ENCODE measurements at places on chromosomes 11 and 22.

DNA sequence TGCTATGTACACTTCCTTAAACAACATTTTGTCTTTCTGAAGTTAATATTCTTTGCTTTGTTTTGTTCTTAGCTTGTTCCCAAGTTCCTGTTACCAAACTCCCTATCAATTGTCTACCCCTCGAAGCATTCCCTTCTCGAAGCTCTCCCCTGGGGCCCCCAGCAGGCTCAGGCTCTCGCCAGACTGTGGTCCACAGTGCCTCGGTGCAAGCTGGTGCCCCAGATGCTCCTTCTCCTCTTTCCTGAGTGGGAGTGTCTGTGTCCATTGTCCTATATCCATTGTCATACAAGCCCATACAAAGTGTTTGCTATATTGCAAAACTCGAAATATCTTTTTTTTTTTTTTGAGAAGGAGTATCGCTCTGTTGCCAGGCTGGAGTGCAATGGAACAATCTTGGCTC lies 51.7 kb upstream of the RTL6 start:
- DNase-seq, result no peak

GRCh38 chr22:28981818-28982499 lies 79.7 kb downstream of the C22orf31 start:
- no peak for DNase-seq

GRCh38 chr11:120212926-120213325 lies 2.1 kb downstream of the OAF start:
- DNase-seq, result no peak

- DNase-seq, result no peak
These were observed 49.6 kb upstream of the ME3 start for GRCh38 chr11:86722006-86722405.

- no peak for DNase-seq
These were observed 19.8 kb downstream of the FAM118A start for GRCh38 chr22:45329530-45329936.

DNA sequence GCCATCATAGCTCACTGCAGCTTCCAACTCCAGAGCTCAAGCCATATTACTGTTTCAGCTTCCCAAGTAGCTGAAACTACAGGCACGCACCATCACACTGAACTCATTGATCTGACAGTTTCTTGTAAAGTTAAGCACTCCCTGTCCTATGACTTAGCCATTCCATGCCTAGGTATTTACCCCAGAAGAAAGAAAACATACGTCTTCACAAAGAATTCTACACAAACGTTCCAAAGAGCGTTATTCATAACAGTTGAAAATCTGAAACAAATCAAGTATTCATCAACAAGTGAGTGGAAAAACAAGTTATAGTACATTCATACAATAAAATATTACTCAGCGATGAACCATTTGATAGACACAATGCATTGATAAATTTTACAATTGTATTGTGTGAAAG lies 7.8 kb upstream of the NLRP10 start:
- no peak for DNase-seq

DNA sequence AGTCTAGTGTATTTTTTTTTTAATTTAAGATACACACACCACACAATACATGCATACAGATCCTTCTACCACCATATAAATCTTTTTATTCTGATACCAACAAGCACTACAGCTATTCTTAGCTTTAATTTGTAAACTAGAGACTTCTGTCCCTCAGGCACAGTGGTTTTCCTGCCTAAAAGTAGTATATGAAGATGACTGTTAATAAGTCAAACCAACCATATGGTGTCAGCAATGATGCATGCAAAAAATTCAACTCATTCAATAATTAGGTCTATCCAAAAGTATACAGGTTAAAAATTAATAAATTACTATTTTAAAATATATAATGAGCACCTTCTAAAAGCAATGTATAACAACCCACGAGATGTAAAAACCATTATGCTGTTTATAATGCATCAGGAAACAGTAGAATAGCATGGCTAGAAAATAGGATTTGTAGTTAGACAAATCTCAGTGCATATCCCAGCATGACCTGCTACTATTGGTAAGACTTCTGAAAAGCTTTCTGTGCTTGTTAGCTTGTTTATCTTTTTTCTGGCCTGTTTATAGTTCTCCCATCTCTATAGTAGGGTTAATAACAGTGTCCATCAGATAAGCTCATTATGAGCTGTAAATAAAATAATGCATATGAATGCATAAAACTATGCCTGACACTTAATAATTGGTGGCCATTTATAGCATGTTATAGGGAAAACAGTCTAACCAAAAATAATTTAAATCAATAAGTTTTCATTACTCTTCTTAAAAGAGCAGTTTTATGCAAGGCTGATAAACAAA lies 10.2 kb downstream of the RAB38 start:
- no peak for DNase-seq

GRCh38 chr11:124890151-124890550 lies 7.5 kb downstream of the ROBO4 start:
- no peak for DNase-seq

DNA sequence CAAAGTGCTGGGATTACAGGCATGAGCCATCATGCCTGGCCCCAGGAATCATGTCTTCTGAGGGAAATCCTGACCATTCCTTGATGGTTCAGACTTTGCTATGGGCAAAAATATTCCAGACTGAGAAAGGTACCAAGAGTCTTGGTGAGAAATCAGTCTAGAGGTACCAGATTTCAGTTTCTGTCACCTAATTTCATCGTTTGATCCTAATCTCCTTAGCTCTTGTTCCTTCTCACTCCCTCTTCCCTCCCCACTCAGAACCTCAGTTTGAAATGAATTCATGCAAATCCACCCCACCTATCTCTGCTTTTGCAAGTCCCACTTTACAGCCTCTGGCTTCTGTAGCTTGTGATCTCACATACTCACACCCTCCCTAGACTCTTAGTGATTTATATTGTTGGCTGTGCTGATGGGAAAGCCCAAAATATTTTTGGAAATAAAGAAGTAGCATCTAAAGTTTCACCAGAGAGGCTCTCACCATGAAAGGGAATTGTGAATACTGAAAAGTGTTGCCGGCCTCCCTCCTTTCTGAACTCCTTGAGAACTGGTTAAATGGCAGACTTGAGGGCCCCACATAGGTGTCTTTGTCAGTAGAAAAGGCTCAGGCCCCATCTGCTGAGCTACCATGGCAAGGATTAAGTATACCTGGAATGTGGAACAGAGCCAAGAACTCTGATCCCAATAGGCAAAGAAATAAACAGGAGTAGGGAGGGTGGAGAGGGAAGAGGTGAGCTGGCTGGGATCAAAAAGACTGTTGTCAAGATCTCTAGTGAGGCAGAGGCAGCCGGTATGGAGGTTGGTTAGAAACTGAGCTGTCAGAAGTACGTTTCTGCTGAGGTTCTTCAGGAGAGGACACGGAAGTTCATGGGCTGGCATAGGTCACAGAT lies 190.5 kb upstream of the MTMR2 start:
- DNase-seq, result no peak

GRCh38 chr22:36658900-36659299 lies 44.7 kb downstream of the CACNG2 start:
- no peak for DNase-seq

GRCh38 chr11:603154-603553 lies 12.6 kb downstream of the IRF7 start:
- DNase-seq, result no peak

GRCh38 chr22:29615705-29616327 lies 12.4 kb downstream of the NF2 start:
- no peak for DNase-seq

- no peak for DNase-seq
These were observed 85.0 kb upstream of the SEPTIN5 start for GRCh38 chr22:19629331-19629719.

DNA sequence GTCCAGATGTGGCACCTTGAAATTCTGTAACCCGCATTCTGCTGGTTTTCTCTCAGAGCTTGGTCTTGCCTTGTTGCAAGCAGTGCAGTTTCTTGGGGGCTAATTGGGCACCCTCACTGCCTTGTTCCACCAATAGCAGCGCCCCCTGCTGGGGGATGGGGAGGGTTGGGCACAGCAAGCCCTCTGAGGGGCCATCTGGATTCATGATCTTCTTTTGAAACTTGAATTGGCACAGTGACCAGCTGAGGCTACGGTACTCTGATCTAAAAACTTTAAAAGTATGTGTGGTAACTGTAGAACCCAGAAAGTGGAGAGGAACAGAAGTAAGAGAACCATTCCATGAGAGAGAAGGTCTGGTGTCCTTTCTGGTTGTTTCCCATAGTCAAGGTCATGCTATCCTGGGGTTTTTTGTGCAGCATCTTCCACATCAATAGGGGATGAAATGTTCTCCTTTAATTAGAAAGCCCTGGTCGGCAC lies 64.2 kb downstream of the MED15 start:
- DNase-seq, result peak; percentile 49

DNA sequence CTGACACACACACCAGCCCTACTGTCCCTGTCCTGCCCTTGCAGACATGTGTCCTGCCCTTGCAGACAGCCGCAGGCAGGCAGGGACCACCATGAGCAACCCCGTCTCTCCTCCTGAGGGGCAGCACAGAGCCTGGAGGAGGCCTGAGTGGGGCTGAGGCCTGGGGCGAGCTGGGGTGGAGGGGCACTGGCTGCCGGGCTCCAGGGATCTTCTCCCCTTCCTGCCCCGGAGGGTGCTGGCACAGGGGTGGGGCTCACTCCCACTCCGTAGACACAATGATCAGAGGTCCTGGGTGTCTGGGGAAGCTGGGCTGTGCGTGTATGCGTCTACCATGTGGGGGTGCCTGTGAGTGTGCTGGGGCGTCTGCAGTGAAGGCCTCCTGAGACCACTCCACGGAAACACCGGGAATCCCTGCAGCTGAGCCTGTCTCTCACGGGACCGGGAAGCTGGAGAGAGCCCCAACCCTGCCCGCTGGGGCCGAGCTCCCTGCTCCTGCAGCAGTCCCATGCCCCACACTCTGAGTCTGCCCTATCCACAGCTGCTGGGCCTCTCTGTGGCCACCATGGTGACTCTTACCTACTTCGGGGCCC lies 588 bp downstream of the TSPAN32 start:
- DNase-seq, result no peak

- no peak for DNase-seq
These were observed 17.6 kb downstream of the NTM start for GRCh38 chr11:131388030-131388429.

- no peak for DNase-seq
These were observed 3.2 kb downstream of the LINC01488 start for GRCh38 chr11:69484427-69485259.

- DNase-seq, result no peak
These were observed 1.1 kb upstream of the FXYD2 start for GRCh38 chr11:117825538-117826189.

GRCh38 chr11:46330563-46331281 lies 16.5 kb upstream of the DGKZ start:
- no peak for DNase-seq

GRCh38 chr11:6096417-6096816 lies 11.1 kb upstream of the OR56B4 start:
- DNase-seq, result no peak

GRCh38 chr11:3021125-3021524 lies 29.0 kb upstream of the NAP1L4 start:
- no peak for DNase-seq

- DNase-seq, result peak; percentile 33
These were observed at the start of gene RASD2 for GRCh38 chr22:35540595-35541253. RASD2 (plus strand) TSS chr22:35540831; CDS start chr22:35546810, 5,979 bp downstream.

GRCh38 chr11:86988351-86988881 lies 33.2 kb upstream of the FZD4 start:
- no peak for DNase-seq

DNA sequence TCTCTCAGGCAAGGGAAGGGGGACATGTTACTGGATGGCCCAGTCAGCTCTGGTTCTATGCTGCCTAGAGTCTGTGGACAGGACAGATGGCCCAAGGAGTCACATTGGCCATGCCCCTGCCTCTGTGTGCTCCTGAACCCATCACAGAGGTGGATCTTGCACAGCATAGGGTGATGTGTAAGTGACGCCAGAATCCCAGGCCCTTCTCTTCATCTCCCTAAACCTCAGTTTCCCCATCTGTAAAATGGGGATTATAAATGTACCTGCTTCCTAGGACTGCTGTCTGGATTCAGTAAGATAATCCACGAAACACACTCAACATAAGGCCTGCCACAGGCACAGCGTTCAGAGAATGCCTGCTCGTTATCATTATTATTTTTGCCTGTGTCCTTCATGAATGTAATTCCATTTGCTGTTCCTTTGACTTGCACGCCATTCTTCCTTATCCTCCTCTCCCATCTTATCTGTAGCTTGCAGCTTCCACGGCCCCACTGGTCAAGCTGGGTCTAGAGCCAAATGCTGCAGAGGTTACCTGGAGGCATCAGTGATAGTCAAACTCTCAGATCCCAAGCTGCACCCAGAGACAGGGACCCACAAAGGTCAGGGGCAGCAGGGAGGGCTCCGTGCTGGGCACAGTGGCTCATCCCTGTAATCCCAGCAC lies 207.0 kb downstream of the MN1 start:
- no peak for DNase-seq

- DNase-seq, result no peak
These were observed 69.2 kb downstream of the CD82 start for GRCh38 chr11:44634401-44635281.

DNA sequence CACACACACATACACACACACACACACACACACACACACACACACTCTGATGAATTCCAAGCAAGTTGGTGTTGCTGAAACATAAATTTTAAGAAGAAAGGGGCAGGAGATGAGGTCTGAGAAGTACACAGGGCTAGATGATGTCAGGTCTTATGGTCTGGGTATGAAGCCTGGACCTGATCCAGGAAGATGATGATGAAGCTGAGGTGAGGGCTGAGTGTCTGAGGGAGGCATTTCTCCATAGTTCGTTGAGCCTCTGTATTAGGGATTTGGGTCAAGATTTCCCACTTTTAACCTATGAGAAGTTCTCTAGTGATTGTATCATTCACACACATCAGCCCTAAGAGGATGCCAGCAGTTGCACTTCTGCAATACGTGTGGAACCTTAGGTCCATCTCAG lies 32.6 kb downstream of the KREMEN1 start:
- DNase-seq, result no peak

DNA sequence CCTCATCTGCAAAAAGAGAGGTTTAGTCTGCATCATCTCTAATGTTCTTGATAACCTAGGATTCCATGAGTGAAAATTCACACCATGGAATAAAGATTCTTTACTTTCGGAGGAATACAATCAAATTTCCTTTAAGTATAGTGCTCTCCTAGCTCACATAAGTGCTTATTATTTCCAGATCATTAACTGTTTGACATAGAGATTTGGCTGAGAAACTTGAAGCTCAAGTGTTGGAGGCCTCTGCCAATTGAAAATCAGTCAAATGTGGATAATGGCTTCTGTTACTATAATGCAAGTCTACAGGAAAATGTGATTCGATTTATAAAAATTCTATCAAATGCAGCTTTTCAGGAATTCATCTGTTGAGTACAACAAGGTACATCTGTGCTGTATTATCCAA lies 144.6 kb downstream of the KIF18A start:
- no peak for DNase-seq

DNA sequence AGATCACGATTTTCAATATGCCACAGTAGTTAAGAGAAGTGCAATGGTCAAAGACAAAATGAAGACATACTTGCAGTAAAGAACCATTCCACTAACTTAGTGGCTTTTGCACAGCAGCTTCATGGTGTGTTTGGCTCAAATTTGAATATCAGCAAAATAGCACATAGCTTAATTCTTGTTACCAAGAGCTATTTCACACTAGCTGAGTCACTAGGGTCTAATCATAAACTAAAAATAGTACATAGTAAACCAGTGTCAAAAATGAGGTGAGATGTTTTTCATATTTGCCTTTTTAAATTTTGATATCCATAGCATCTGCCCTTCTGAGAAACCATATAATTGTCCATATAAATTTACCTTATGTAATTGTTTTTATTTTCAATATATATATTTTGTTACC lies 325.0 kb upstream of the LUZP2 start:
- no peak for DNase-seq

All from stimulated activated CD4-positive, alpha-beta T cell treated with anti-CD3 and anti-CD28 coated beads, Interleukin-15, amount 100 ng/mL, for 1 hour (primary cell).